ENCODE measurements at places on chromosomes 3 and 15.
A peak's percentile ranks its signal among the peaks of the same experiment; 100 is the strongest.

- DNase-seq = peak; percentile 19
These were observed 27.5 kb upstream of the MASP1 start for GRCh38 chr3:187318819-187319616.

- no peak for DNase-seq
These were observed 64.3 kb downstream of the TRIM42 start for GRCh38 chr3:140742116-140742515.

DNA sequence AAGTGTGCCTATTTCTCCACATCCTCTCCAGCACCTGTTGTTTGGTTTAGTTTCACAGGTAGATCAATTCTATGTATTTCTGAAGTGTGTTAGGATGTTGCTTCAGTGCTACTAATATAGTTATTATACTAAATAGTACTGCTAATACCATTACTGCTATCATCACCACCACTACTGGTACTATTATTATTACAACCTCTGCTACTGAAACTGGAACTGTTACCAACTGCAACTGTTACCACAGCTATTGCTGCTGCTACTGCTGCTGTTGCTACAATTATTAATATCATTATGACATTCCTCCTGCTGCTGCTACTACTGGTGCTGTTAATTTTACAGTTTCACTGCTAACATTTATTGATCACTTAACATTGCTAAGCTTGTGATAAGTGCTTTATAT is 8.3 kb upstream of the LMOD3 start:
- no peak for DNase-seq

- no peak for DNase-seq
These were observed 120.2 kb downstream of the TFDP2 start for GRCh38 chr3:142029052-142029642.

- DNase-seq = no peak
These were observed 591.6 kb upstream of the AGTR1 start for GRCh38 chr3:148106062-148106461.

GRCh38 chr3:121835465-121835801 is 424 bp downstream of the EAF2 start:
- DNase-seq = no peak

DNA sequence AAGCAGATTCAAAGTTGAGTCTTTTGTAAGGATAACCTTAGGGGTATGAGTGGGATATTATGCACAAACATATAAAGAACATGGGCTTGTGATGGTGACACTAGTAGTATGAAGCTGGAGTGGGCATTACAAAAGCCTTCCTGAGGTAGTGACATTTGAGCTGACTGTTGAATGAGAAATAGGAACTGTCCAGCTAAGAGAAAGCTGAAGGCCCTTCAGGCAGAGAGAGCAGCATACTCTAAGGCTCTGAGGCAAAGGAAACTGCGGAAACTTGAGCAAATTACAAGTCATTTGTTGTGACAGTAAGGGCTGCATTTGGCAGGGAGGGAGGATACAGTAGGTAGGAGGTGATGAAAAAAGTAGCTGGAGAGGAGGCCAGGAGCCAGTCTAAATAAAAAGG is 190.7 kb upstream of the CD96 start:
- DNase-seq = no peak

DNA sequence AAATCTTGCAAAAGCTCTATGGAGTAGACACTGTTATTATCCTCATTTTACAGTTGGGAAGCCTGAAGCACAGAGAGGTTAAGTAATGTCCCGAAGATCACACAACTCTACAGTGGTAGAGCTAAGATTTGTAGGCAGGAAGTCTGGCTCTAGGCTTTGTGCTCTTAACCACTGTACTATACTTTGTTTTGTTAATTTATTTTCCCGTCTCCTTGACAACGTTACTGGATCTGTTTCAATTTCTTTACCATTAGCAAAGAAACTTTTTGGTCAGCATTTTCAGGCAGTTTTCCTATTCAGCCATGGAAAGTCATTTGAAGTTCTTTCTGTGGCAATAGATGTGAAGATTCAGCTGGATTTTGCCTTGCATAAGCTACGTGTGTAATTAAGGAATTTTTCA is 51.7 kb downstream of the OTOL1 start:
- no peak for DNase-seq

- DNase-seq = no peak
These were observed 131.5 kb upstream of the SATB1 start for GRCh38 chr3:18556503-18557135.

DNA sequence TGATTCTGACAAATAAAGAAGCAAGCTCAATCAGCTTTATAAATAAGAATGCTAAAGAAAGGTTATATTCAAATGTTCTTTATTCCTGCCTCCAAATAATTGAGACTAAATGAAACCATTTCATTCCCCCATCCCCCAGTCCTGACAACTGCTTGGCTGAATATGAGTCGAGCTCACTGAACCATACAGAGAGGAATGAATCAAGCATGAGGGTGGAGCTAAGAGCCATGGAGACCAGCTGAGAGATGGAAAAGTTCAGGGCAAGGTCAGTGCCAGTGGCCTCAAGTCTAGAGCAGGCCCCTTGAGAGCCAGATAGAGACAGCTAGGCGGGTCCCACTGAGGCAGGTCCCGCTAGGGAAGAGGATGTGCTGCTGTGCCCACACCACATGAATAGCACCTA is 188.7 kb upstream of the EIF1B start:
- no peak for DNase-seq

GRCh38 chr3:52649461-52650210 is 36.1 kb downstream of the PBRM1 start:
- no peak for DNase-seq

DNA sequence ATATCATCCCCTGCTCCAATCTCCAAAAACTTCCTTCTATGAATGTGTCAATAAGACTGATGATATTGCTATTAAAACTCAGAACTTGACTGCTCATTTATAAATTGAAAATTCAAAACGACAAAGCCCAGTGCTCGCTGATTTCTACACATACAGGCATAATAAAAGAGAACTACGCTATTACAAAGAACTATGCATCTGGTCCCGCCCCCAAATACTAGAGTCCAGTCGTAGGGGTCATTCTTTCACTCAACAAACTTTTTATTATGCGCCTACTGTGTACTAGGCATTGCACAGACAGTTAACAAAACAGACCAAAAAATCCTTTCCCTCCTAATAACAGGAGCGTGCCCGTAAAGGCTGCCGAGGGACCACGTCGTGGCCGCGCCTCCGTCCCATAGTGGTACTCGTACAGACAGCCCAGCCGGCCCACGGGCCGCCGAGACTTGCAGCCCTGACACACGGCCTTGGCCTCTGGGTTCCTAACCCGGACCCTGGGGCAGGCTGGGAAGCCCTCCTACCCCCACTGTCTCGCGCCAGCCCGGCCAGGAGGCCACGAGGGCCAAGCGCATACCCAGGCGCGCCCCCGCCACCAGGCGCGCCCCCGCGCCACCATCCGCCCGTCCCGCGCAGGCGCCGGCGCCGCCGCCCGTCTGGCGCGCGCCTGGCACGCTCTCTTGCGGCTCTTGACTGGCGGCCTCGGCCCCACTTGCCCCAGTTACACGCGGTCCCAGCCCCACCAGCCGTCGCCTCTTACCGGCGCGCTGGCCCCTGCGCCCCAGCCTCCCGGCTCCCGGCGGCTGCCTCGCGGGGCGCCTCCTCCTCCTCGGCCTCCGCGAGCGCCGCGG is 757 bp downstream of the AVEN start:
- peak; percentile 8 for DNase-seq

DNA sequence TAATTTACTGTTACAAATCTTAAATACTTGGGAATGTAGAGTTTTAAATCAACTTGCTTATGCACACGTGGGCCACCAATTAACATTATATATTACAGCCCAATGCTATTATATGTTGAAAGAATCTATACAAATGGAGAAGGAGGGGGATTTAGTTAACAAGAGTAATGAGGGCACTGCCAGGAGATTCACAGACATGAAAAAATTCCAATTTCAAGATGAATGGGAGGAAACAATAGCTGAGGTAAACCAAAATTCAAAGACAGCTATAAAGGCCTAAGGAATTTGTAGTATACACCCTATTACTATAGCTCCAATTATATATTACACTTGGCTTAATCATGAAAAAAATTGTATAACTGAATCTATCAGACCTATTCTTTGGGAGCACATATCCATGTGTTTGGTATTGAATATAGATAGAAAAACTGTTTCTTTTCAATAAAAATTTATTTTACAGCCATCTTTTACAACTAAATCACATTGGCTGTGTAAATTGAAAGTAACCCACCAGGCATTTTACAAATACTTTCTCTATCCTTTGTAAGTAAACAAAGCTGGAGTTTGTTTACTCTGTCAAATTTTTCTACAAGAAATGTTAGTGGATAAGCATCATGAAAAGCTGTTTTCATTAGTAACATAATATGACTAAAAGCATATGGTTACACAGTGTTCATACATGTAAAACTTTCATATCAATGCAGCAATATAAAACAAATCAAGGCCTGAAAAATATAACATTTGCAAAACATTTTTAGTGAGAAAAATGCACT is 1045.8 kb downstream of the ROBO1 start:
- DNase-seq = no peak

GRCh38 chr15:43483297-43484128 is 9.4 kb downstream of the TP53BP1 start:
- no peak for DNase-seq

DNA sequence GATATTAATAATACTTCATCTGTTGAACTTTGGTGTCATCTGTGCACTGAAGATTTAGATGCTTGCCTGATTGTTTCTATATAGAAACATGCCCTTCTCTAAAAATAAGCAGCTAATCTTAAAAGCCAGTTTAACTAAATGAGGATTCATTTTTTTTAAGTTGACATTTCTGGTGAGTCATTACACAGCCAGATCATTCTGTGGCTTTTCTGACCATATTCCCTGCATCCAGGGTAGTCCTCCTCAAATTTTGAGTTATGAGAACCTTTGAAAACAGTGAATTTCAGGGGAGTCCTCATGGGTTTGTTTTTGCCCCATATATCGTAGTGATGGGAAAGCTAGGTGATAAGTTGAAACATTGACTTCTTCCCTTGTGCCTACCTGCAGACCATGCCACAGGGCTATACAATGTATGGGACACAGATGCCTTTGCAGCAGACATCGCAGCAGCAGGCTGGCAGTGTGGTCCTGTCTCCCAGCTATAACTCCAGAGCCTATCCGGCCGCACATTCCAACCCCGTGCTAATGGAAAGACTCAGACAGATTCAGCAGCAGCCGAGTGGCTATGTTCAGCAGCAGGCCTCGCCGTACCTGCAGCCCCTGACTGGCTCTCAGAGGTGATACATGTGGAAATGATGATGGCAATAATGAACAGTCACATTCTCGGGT is 26.5 kb upstream of the P2RY12 start:
- no peak for DNase-seq

GRCh38 chr3:129315223-129315997 is 36.7 kb downstream of the HMCES start:
- DNase-seq = peak; percentile 40

DNA sequence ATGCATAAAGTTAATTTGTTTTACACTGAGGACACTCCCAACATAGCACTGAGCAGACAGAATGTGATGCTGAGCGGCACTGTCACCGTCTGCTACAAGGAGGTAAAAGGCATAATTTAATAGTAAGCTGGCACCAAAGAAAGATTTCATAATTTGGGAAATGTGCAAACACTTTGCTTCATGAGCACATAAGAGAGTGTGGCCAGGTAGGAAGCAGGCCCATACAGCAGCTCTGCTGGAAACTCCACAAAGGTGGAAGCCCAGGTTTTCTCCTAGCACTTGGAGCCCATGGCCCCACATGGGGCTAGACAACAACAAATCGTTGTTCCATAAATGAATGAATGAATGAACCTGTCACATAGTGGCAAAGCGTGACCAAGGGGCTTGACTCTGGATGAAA is 68.5 kb upstream of the CACNA2D3 start:
- DNase-seq = no peak

DNA sequence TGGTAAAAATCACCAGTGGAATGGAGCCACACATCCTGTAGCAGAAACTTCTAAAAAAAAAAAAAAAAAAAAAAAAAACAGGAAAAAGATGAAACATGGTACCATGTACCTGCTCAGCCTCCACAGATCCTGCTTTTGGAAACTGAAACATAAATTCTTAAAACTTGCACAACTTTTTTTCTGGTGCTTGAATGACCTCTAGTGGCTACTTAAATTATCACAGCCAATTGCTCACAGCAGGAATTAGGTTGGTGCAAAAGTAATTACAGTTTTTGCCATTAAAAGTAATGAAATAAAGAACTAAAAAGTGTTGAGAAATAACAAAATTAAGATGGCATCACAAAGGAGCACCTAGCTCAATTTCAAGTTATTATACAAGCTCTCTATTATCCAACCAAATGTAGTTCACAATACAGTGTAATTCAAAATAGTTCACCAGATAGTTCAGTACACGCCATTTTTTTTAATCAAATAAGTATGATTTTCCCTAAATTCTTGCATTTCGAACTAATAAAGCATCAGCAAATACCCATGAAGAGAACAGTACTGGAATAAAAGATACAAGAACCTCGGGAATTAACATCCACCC is 80.6 kb downstream of the ULK4 start:
- DNase-seq = no peak

DNA sequence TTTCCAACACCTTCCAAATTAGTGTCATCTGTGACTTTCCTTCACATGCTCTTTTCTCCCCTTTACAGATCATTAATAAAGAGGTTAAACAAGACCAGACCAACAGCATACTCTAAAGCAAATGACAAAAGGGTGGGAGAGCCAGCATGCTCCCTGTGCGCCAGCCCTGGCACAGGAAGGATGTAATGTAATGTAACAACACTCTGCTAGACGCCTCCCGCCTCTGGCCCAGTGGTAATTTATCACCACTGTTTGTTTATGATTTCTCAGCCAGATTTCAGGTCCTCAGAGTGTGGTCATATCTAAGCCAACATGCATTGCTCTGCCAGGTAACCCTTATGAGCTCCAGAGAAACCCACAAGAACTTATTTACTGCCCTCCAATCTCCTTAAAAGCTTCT is 189.5 kb upstream of the WNT5A start:
- no peak for DNase-seq

- DNase-seq = no peak
These were observed 58.3 kb upstream of the MYZAP start for GRCh38 chr15:57533448-57533799.

GRCh38 chr3:168250415-168250861 is 154.7 kb upstream of the GOLIM4 start:
- DNase-seq = no peak

- no peak for DNase-seq
These were observed 106.4 kb downstream of the EPHB1 start for GRCh38 chr3:134901461-134901860.

DNA sequence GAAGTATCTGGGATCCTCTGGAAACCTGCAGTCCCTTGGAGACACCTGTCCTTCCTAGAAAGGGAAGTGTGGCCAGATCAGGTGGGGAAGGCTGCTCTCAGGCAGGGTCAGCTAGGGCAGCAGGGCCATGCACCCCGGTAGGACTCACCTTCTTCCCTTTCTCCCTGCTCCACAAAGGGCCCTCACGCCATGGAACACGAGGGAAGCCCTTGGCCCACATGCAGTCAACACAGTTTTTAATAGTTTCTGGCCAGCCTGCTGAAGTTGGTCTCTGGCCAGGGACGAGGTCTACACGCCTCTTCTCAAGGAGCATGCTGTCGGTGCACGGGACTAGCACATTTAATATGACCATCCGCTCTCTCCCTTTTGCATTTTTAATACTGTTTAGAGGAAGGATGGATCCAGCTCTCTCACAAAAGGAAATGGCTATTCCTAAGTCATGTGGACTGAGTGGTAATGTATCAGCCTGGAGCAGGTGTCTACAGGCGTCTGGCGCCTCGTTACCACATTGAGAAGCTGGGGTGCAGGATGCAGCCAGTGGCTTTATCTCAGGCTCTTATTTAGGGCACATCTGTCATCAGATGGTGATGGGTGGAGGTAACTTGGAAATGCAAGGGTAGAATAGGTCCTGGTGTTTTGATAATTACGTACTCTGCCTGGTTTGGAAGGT is 153.9 kb downstream of the KLF13 start:
- DNase-seq = no peak
